GM23338 (cell line): ENCODE measurements at places on chromosomes 16 and 17.

- DNase-seq = peak; percentile 55
Observed at GRCh38 chr17:57294629-57295501, 38.5 kb downstream of the MSI2 start.

- DNase-seq = no peak
Observed at GRCh38 chr17:61294777-61295176, 104.9 kb upstream of the TBX2 start.

- DNase-seq = no peak
Observed at GRCh38 chr17:30550512-30551273, 73.5 kb downstream of the GOSR1 start.

DNA sequence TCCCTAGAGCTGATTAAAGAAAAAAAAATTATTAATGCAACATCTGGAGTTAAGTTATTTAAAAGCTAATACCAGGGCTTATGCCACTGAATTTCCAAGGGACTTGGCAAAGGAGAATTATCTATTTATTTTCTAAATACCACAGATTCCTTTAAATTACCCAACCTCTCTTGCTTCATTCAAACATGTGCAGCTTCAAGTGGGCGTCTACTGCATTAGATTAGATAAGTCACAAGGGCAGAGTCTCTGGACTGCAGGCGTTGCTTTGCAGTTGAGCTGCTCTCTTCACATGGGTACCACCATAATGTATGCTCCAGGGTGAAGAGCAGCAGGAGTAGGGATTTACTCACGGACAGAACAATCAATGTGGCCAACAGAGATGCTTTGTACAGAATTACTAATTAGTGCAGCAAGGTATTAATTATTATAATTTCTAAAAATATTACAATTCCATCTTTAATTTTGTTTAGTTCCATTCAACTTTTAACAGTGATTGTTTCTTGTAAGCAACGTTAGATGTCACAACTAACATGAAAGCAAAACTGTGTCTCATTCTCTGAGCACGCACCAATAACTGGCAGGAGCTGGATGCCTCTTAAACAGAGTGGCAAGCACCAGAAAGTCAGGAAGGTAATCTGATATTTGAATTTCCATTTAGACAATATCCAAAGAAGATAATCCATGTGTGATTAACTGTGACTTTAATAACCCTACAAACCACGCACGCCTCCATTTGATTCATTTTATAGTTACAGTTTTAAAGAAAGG lies 214.2 kb downstream of the STX8 start:
- DNase-seq = no peak

GRCh38 chr16:48501516-48502377 lies 108.2 kb downstream of the N4BP1 start:
- no peak for DNase-seq

DNA sequence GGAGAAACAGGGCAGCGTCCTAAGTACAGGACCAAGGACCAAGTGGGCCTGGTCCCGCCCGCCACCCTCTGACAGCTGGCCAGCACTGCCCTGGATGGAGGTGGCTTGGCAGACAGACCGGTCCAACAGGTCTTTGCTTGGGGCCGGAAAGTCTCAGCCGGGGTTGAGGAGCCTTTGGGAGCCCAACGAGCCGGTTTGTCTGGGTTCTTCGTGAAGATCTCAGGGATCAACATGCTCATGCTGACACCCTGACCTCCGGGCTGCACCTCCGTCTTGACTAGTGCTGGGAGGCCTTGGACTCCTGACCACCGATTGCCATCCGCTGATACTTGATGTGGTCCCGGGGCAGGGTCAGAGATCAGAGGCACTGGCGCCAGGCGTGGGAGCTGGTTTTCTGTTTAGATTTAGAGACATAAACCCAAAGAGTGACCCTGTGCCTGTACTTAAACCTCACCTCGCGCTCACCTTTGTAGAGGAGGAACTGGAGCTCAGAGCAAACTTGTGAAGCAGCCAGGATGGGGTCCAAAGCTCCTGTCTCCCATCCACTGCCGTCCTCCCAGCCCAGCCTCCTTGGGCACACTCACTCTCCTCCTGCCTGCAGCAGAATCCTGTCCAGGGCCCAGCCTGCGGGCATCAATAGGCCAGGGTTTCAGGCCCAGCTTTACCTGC lies 92.1 kb upstream of the GSE1 start:
- no peak for DNase-seq

DNA sequence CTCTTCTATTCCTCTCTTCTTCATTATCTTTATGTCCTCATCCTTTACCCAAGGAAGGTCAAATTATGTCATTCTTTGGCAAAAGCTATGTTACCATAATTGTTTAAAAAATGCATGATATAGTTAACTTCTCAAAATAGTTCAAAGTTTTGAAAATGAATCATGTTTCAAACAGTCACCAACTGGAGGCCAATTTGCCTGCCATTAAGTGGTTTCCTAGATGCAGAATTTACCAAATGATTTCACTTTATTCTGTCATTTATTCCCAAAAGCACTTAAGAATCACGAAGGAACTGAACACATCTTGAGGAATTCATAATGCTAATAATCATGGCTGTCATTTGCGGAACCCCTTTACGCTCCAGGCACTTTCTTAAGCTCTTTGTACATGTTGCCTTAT lies 190.9 kb upstream of the CDH11 start:
- no peak for DNase-seq

DNA sequence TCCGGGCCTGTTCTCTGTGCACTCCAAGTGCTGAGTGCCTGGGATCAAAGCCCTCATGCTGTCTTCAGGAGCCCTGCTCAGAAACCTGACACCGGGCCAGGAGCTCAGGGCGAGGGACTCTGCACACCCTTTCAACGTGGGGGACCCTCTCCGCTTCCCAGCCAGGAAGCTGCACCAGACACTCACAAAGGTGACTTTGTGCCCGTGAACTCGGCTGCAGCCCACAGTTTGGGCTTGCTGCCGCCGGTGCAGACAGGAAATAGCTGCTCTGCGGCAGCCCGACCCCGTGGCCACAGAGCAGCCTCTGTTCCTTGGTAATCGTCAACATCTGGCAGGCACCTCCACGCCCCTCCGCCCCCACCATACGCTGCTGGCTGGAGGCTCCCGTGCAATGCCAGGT lies 93.4 kb upstream of the METRNL start:
- peak; percentile 58 for DNase-seq

DNA sequence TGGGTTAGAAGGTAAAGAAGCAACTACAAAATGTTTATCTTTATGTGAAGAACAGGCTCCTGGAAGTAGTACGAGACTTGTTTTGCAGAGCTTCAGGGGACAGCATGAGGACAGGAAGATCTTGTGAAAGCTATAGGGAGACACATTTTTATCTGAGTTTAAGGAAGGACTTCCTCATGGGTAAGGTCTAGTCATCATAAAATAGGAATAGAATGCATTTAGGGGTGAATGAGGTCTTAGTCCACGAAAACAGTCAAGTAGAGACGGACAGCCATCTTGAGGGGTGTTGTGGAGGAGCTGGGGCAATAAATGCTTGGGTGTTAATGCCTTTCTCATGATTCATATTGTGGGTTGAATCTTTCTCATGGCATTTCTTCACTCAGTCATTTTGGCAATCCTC lies 24.3 kb downstream of the KCNJ16 start:
- DNase-seq = no peak

GRCh38 chr17:78362232-78362631 lies 2.4 kb upstream of the SOCS3 start:
- DNase-seq = no peak

GRCh38 chr17:19833914-19834313 lies 33.8 kb downstream of the ULK2 start:
- DNase-seq = no peak

GRCh38 chr16:85605912-85606841 lies 6.9 kb upstream of the GSE1 start:
- DNase-seq = no peak

DNA sequence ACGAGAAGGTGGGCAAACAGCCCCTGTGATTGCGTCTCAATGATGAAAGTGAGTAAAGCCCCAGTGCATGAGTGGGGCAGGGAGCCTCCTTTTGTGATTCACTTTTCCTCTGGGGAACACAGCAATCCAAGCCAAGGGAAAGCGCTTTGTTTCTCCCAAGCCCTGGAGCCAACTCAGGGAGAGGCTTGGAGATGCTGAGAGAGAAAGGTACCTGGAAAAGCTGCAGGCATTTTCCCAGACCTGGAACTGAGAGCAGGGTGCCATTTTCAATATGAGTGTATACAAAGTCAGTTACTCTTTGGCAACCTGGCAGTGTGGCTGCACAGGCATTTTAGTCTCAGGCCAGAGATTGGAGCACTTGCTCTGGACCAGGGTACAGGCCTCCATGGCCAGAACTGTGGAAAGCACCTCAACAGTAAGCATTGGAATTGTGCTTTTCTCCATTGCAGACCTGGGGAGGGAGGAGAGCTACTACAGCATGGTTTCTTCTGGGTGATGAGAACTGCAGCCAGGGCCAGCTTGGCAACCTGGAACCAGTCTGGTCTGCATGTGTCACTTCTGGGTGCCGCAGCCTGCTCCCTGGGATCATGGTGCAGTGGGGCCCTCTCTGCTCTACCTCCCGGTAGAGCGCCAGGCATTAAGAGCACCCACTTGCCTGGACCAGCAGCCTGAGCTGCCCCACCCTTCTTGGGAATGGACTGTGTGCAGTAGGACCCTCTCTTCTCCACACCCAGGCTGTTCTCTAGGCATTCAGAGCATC lies 89.0 kb upstream of the CDH5 start:
- no peak for DNase-seq

DNA sequence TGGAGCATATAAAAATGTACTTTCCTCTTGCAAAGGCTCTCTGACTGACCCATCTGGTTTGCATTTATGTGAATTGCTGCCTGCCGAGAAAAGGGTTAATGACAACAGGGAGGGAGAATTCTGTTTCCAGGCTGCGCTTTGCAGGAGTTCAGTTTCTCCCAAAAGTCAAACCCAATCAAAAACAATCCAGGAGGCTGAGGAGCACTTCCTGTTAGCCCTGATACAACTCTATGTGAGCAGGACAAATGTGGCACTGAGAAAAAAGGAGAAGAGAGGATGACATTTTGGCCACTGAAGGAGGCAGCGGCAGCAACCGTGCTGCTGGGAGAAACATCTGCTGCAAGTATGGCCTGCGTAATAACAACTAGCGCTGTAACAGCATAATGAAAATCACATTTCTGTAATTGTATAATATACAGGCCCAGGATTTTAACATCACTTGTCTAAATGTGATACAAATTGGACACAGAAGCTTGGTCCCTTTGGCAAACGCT lies 26.8 kb upstream of the ELAC2 start:
- DNase-seq = no peak

GRCh38 chr16:69564845-69565670 lies 708 bp upstream of the NFAT5 start:
- peak; percentile 12 for DNase-seq

- DNase-seq = no peak
Observed at GRCh38 chr16:73383195-73383987, 335.5 kb upstream of the ZFHX3 start.

DNA sequence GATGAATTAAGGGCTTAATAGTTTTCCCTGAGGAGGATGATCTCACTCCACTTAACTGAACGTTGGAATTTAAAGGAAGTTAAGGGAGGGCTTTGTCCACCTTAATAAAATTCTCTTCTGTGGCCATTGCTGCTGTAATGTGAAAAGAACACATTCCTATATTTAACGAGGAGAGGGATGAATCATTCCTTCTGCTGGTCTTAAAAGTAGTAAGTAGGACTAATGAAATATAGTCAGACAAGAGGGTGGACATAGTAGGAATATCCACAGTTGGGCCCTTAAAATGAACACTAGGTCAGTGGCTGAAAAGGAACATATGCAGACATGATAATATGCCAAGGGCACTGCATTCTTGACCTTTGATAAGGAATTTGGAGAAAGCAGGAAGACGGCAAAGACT lies 405.6 kb downstream of the PMP22 start:
- DNase-seq = no peak

DNA sequence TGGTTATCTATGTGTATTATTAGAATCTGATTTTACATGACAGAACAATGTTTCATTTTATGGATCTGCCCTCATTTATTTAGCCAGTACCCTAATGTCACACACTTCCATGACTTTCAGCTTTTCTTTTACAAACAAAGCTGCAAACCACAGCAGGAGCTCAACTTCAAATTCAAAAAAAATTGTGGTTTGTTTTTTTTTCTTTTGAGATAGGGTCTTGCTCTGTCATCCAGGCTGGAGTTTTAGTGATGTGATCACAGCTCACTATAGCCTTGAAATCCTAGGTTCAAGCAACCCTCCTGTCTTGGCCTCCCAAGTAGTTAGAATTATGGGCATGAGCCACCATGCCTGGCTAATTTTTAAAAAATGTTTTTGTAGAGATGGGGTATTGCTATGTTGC lies 8.2 kb upstream of the MPRIP start:
- no peak for DNase-seq

- no peak for DNase-seq
Observed at GRCh38 chr17:71703701-71704100, 417.1 kb upstream of the SOX9 start.

- DNase-seq = no peak
Observed at GRCh38 chr16:57629516-57630406, 1.3 kb downstream of the ADGRG1 start.

DNA sequence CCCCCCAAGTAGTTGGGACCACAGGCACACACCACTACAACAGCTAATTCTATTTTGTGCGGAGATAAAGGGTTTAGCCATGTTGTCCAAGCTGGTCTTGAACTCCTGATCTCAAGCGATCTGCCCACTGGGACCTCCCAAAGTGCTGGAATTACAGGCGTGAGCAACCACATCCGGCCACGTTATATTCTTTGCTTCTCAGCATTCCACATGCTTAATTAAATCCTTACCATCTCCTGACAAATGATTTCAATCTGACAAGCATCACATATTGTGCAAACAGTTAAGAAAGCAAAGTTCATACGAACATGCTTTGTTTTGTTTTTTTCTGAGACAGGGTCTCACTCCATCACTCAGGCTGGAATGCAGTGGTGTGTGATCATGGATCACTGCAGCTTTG lies 18.2 kb downstream of the HIGD1B start:
- DNase-seq = no peak

- no peak for DNase-seq
Observed at GRCh38 chr16:57016831-57017230, 27.5 kb downstream of the NLRC5 start.

DNA sequence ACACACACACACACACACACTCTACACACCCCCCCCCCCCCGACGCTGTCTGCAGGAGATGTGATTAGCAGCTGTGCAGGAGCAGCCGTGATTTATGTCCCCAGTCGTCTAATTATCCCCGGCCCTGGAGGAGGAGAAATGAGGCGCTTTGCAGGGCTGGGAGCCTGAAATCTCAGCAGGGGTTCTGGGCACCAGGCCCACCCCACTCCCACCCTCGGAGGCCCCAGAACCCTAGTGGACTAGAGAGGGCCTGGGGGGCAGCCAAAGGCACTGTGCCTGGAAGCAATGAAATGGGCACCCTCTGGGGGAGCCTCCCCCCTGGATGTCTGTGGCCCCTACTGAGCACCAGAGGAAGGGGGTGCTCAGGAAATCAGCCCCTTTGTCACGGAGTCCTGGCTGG lies 134.2 kb upstream of the CIBAR2 start:
- no peak for DNase-seq

GRCh38 chr16:29962344-29962994 lies 590 bp downstream of the TMEM219 start:
- no peak for DNase-seq

- no peak for DNase-seq
Observed at GRCh38 chr17:61598014-61598413, 7.0 kb upstream of the NACA2 start.

- DNase-seq = no peak
Observed at GRCh38 chr17:47208744-47209488, at the start of gene MYL4. MYL4 (plus strand) TSS chr17:47209348; CDS start chr17:47209423, 75 bp downstream.
